ENCODE measurements at places on chromosomes 3 and 15.
A peak's percentile ranks its signal among the peaks of the same experiment; 100 is the strongest.

- DNase-seq, result no peak
These were observed 62.9 kb upstream of the AGBL1 start for GRCh38 chr15:86016750-86017149.

DNA sequence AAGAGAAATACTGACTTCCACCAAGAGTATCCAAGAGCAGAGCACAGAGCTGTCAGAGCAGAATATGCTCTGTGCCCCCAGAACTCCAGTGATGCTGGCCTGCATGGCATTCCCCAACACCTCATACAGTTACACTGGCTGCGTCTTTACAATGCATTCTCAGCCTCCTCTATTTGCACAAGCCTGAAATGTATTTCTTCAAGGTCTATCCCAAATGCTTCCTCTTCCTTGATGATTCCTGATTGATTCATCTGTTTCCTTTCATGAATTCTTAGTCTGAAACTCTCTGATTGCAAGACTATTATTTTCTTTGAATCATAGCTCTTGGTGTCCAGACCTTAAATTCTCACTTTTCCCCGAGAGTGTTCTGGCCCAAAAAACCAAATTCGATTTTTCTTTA, 664.7 kb downstream of the MECOM start:
- no peak for DNase-seq

DNA sequence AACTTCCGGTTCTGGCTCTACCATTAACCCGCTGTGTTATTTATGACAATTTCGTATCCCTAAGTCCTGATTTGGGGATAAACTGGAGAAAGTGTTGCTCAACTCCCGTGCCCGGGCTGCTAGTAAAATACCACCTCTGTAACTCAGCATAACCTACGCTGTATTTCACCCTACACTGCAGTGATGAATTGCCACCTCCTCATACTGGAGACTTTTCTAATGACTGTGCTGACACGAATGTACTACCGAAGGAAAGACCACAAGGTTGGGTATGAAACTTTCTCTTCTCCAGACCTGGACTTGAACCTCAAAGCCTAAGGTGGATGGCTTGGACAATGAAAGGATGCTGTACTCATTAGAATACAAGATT, 16.5 kb downstream of the SLC51A start:
- no peak for DNase-seq

- DNase-seq, result no peak
These were observed 7.3 kb upstream of the MAPK6 start for GRCh38 chr15:52011711-52012144.

DNA sequence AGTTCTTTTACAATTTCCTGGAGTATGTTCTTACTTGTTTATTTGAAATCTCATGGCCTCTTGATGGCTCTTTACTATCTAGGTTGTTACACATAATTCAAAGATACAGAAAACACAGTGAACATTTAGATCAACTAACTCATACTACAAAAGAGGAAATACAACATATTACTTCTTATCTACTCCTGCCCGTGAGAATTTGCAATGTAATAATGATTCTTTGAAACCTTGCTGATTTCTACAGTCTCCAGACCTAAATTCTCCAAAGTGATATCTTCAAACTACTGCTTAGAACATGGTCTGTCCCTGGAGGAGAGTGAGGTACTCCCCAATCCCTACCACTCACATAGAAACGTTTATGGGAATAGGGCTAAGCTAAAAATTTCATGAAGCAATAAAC, 29.9 kb upstream of the GOLGA8B start:
- DNase-seq, result no peak

DNA sequence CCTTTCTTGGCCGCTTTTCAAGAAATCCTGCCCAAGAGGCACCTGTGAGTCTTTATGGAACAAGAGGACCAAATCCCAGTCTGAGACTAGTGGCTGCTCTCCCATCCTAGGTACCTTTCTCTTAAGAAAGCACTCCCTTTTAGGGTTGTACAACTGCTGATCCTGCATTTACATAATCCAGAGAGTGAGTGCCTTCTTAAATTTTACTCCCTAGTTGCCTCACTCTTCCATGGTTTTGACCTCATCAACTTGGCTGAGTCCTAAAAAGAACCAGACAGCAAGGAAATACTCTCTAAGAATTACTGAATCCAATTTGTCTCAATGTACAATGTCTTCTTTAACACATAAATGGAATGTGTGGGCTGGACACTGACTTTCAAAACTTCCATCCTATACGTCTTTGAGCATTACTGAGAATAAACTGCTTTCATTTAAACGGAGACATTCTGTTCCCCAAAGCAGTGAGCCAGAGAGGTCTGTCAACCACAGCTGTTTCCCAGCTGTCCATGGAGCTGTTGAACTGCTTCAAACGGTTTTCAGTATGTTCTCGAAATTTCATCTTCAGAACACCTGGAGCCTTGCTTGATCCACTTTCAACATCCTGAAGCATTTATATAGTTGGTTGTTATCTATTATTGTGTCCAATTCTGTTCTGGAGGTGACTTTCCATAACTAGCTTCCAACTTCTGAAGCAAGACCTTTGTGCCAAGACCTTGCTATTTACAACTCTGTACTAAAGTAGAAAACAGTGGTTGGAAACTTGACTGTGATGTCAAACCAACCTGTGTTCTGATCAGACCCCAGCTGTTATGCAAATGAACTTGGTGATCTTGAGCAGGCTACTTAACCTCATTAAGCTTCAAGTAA, 179.1 kb downstream of the SLC9A9 start:
- DNase-seq, result no peak

GRCh38 chr3:37899711-37900306, 38.1 kb downstream of the CTDSPL start:
- DNase-seq, result no peak

DNA sequence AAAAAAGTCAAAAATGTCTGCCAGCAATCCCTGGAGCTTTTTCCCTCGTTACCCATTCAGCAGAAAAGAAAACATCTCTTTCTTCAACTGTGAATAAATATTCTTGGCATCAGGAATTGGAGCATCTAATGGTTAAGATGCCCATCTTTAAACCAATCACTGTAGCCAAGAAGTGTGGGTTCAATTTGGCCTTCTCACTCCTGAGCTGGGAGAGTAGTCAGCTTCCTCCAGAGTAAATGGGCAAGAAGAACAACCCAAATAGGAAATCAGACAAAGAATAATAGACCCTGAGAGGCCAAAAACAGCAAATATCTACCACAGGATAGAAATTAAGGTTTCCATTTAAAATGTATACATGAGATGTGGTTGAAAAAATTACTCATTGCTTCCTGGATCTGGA, 508.0 kb upstream of the MDFIC2 start:
- DNase-seq, result no peak

- no peak for DNase-seq
These were observed 24.8 kb downstream of the ZBTB38 start for GRCh38 chr3:141392897-141393734.

DNA sequence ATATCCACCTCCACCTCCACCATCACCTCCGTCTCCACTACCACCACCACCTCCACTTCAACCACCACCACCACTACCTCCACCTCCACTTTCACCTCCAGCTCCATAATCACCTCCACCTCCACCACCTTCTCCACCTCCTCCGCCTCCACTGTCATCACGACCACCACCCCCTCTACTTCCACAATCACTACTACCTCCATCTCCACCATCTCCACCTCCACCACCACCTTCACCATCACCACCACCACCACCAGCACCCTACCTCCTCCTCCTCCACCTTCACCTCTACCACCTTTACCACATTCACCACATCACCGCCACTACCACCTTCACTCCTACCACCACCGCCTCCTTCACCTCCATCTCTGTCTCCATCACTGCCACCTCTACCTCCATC, 435.7 kb downstream of the MCTP2 start:
- DNase-seq, result no peak

GRCh38 chr15:48307586-48307985, 23.6 kb upstream of the DUT start:
- no peak for DNase-seq

DNA sequence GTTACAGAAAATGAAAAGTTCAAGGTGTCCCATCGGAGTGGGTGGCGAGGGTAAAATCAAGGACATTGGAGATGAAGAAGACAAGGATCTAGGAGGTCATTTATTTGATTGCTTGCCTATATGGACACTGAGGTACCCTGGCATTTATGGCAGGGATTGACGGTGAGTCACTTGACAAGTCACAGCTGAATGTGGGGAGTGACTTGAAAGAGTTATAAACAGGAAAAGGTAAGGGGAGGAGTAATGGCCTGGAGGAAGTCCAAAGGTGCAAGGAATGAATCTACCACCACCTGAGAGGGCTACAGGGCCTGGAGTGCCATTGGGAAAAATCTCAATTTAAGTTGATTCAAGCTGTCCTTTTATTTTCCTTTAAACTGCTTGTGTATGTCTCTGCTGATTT, 11.8 kb upstream of the SGO1 start:
- no peak for DNase-seq

DNA sequence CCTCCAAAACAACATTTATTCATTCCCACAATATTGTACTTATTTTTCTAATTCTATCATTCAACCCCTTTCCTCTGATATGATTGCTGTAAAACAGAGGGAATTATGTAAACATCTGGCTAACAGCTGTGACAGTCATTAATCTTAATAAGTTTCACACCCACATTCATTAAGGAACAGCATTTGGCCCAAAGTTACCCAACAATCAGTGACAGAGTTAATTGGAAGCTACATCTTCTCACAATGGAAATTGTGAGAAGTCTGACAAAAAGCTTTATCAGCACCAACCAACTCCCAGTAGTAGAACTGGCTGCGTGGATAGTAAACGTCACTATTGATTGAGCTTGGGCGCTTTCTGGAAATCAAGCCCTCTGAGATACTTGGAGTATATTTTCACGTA, 165.8 kb upstream of the SLC24A5 start:
- DNase-seq, result no peak

- DNase-seq, result no peak
These were observed 9.6 kb upstream of the LRRC2 start for GRCh38 chr3:46575577-46576222.

DNA sequence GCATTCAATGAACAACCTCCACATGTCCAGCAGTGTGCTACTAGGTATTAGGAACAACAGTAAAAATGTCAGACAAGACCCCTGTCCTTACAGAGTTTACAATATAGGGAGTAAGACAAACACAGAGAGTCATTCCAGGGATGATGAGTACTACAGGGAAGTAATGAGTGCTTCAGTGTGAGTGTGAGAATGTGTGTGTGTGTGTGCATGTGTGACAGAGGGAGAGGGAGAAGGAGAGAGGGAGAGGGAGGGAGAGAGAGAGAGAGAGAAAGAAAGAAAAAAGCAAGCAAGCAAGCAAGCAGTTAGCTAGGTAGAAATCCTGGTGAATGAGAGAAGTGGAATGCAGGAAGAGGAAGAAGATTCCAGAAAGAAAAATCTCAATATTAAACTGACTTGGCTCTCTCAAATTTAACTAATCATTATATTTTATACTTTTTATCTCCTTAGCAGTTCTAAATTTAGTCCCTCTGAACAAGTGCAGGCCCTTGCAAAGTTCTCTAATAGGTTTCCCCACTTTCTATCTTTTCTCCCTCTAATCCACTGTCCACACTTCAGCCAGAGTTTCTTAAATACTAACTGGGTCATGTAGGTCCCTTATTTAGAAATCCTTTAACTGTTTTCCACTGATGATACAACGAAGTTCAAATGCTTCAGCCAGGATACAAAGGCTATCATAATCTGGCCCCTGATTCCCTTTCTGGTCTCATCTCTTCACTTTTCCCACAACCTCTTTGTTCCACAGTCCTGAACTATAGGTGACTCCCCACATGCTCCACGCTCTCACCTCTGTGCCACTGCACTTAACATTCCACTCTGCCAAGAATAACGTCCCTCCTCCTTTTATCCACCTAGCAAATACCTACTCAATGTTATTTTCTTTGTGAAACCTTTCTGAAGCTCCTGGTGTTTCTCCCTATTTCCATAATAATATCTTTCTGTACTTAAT, 10.3 kb downstream of the DCBLD2 start:
- no peak for DNase-seq

GRCh38 chr15:63210151-63211091, 21.0 kb downstream of the RAB8B start:
- no peak for DNase-seq

DNA sequence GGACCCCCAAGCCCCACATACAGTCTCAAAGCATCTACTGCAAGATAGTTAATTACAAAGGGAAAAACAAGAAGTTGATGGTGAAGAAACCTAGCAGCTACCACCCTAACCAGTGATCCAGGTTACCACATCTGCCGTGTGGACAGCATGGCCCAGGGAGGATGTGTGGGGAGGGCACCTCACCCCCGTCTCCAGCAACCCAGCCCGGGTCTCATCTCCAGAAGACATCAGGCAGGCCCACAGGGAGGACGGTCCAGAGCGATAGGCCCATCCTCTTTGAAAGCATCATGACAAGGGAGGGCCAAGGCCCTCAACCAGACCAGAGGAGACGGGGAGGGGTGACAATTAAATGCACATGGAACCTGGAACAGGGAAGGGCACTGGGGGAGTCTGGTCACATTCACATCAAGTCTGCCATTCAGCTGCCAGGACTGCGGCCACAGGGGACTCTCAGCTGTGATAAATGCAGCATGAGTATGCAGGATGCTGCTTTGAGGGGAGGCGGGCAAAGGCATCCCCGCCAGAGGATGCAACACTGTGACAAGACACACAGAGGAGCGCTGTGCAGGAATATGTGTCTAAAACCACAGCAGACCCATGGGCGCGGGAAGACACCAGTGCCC, 18.8 kb downstream of the ZXDC start:
- no peak for DNase-seq

DNA sequence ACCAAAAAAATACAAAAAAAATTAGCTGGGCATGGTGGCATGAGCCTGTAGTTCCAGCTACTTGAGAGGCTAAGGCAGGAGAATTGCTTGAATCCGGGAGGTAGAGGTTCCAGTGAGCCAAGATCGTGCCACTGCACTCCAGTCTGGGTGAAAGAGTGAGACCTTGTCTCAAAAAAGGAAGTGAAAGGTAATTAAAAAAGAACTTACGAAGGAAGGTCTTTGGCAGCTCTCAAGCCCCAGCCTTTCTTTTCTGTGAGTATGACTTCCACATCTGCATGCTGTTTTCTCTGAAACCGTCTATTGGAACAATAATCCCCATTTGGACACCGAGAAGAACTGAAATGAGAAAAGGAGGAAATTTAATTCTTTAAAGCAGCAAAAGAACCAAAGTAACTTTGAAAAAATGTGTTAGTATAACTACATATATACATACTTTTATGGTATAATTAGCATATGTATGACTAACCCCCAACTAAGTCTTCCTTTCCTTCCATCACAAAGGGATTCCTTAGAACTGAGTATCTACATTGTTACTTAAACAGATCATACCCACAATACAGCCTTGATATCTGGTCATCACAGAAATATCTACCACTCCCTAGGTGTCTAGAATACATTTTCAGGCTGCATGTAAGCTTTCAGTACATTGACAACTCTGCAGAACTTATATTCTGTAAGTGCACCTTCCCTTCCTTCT, 50.1 kb downstream of the SETD2 start:
- DNase-seq, result peak; percentile 63

GRCh38 chr3:112734736-112735350, 93.9 kb upstream of the CCDC80 start:
- peak; percentile 13 for DNase-seq

- no peak for DNase-seq
These were observed 118.2 kb downstream of the ALDH1A2 start for GRCh38 chr15:57947282-57947681.

DNA sequence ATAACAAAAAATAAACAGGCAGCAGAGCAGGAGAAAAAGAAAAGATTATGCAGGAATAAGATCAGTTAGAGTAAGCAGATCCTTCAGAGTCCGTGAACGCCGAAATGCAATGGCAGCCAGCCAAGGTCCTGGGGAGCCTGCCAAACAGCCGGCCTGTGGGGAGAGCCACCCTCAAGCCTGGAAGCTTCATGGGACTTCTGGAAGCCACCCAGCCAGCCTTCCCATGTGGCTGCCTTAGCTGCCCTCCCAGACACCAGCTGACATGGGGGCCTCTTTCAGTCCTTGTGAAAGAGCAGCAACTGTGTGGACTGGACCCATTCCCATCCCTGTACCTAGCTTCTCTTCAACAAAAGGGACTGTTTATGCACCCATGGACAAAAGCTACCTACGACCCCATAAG, 64.9 kb upstream of the RAD18 start:
- no peak for DNase-seq

Data from amniotic stem cell (primary cell).